ENCODE measurements at places on chromosomes 1 and 21.
A peak's percentile ranks its signal among the peaks of the same experiment; 100 is the strongest.

- no peak for DNase-seq
Measured at GRCh38 chr1:29670752-29671151, 434.4 kb downstream of the PTPRU start.

DNA sequence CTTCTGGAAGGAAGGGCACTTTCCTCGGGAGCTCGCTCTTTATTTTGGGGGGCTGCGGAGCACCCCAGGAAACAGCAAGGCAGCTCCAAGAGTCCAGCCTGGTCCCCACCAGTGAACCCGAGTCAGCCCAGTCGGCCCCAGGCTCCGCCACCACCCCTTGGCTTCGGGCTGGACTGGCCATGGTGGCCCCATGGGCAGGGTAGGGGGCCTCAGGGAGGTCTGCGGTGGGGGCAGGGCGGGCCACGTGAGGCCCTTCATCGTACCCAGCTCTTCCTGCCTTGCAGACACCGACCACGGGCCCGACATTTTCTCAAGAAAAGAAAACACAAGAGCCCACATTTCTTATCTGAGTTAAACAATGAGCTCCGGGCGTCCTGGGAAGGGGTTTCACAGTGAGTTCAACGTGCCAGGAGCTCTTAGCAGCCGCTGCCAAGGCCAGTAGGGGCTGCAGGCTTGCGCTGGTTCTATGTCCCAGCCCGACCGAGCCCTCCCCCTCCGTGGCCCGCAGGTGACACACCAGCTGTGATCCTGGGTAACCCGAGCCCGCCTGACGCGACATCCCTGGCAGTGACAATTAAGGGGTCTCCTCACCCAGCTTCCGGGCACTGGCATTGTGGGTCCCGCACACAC lies 66.2 kb downstream of the PRDM16 start:
- DNase-seq = no peak

DNA sequence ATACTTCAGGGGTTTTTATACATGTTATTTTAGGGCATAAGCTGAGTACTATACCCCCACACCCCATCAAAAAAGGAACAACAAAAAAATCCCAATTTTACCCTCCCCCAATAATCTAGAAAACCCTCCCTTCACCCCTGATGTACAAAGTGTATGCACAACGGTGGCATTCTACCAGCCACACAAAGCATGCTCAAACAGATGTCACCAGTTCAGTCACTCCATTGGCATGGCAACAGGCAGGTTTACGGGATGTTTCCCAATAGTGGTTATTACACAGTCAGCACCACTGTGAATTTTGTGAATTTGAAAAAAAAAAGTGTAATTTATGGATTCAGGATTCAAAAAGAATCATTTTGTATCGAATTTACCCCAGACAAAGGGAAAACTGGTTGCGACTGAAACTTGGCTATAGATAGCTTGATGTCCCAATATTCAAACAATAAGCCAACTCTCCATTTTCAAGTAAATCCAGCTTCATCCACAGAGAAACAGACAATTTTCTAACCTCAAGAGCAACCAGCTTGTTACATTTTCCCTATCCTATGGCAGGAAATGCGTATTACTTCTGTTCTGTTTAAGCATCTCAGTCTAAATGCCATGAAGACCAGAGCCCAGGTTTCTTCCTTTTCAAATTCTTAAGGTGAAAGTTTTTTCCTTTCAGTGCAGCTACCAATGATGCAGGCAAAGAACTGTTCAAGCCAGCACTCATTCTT lies 34.0 kb upstream of the SLC45A3 start:
- no peak for DNase-seq

DNA sequence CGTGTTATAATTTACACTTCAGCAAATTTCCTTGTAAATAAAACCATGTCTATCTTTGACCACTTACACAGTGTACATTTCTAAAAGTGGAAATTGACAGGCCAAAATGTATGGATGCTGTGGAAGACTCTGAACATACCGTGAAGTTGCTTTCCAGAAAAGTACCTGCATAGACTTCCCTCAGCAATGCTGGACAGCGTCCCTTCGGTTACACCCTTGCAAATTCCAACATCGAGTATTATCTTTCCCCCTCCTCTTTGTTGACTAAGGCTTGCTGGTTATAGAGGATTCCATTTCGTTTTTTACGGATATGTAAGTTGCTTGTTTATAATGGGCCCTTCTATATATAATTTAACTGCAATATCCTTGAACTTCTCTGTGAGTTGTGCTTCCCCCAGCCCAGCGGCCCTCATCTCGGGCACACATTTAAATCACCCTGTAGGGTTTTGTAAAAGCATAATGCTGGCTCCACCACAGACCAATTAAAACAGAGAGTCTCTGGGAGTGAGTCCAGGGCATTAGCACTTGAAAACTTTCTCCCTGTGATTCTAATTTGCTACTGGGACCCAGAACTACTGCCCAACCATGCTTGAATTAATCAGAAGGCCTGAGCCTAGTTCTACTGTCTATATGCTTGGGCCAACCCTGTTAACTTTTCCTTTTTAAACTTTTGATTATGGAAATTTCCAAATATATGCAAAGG lies 230.3 kb downstream of the GRIK3 start:
- DNase-seq = peak; percentile 43

GRCh38 chr1:10791105-10791951 lies 5.1 kb downstream of the CASZ1 start:
- no peak for DNase-seq

GRCh38 chr1:154864189-154864975 lies 5.7 kb downstream of the KCNN3 start:
- no peak for DNase-seq

Measured in putamen (tissue), 1 donor.